ENCODE measurements at places on chromosomes 5 and 9.

DNA sequence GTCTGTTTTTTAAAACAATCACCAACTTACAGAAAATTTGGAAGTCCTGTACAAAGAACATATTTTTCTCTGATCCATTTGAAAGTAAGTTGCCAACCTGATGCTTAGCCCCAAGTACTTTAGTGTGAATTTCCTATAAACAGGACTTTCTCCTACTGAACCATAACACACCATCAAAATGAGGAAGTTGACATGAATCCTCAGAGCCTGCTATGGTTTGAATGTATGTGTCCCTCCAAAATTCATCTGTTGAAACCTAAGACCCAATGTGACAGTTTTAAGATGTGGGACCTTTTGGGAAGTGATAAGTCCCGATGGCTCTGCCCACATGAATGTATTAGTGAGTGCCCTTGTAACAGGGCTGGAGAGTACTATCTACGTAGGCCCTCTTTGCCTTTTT lies 6.4 kb upstream of the ACOT12 start:
- no peak for DNase-seq

GRCh38 chr5:21398511-21398910 lies 1410.5 kb upstream of the CDH18 start:
- DNase-seq: no peak

DNA sequence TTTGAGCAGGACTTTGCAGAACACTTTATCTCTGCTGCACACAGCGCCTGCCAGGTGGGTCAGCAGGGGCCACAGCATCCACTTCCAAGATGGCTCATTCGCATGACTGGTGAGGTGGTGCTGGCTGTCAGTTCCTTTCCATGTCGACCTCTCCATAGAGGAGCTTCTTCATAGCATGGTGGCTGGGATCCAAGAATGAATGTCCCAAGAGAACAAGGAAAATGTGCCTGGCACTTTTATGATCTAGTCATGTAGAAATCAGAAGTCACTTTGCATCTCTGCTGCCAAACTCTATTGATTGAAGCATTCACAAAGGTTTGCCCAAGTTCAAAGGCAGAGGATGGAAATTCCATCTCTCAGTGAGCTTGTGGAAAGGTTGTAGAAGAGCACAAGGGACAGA lies 85.0 kb downstream of the GALNT10 start:
- no peak for DNase-seq

GRCh38 chr5:157283434-157283833 lies 17.5 kb downstream of the CYFIP2 start:
- no peak for DNase-seq

DNA sequence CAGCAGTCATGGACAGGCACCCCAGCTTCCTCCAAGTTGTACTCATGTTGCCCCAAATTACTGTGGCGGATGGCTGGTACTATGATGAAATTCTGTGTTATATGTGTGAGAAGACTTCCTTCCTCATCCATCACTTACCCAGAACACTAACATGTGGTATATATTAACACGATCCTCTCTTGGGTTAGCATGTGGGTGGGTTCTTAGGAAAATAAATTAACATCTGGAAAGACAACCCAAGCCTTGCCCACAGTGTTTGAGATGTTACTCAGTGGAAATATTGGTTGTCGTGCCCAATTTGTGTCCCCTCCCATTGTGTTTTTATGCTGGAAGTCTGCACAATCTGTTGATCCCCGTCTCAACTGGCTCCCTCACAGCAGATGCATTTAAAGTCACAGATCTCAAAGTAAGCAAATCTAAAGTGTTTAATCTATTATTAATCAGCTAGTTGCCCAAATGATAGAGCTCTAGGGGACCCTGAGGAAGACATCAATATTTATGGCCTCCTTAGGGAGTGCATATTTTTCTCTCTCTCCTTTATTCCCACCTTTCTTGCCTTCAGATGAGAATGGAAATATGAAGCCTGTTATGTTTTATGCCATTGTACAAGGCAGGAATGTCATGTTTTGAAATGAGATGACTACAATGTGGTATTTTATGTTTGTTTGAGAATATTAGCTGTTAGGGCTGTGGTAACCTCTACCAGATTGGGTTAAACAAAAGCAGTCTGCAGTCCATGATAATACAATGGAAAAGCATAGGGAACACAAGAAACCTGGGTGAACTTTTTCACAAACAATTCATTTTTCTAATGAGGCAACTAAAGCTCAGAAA lies 93.9 kb downstream of the GRIA1 start:
- DNase-seq: no peak

- no peak for DNase-seq
Measured at GRCh38 chr5:9765419-9766140, 135.4 kb upstream of the TAS2R1 start.

GRCh38 chr9:26319859-26320258 lies 572.7 kb downstream of the CAAP1 start:
- DNase-seq: no peak

DNA sequence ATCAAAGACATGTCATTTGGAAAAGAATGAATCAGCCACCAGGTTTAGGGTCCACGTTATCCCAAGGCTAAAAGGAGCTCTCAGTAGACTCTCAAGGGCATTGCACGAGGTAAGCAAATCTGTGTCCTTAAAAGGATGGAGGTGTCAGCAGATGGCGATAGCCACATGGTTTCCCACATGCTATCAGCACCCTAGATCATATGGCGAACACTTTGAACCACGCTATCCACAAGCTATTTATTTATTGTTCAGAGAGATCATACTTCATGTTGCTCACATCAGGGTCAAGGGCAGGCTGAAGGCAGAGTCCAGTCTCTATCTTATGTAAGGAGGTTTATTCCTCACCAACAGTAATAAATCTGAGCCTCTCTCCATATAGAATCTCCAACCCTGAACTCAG lies 43.7 kb downstream of the CDH6 start:
- no peak for DNase-seq

GRCh38 chr9:127185931-127186781 lies 63.7 kb upstream of the ANGPTL2 start:
- DNase-seq: no peak

GRCh38 chr9:114054191-114054690 lies 23.9 kb downstream of the AMBP start:
- DNase-seq: no peak

DNA sequence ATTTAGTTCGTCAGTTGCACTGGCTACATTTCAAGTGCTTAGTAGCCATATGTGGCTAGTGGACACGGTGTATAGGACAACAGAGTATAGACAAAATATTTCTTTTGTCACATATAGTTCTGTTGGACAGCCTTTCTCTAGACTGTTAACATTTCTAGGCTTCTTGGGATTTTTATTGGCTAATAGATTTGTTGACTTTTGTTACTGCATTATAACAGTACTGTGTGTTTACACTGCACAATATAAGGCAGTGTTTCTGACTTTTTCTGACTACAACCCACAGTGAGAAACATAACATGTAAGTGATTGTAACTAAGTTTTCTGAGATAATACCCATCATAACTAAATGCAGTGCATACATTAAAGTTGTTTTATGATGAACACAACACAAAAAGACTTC lies 11.3 kb downstream of the FBXO38 start:
- DNase-seq: no peak

DNA sequence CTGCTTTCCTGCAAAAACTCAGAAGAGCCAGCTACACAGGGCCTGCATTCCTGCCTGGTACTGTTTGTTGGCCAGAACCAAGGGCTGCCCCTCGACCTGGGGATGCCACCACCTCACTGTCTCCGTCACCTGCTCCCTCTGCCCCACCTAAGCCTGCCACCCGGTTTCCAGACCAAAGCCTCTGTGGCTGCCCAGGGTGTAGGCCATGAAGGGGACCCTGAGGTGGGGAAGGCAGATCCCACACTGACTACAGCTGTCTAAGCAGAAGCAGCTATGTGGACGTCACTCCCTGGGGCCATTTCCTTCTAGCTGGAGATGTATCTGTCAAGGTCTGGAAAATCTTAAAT lies 35.8 kb downstream of the RASGEF1C start:
- no peak for DNase-seq

GRCh38 chr5:41337216-41337615 lies 123.9 kb upstream of the C6 start:
- DNase-seq: no peak

- DNase-seq: no peak
Measured at GRCh38 chr5:178536541-178537466, 53.4 kb downstream of the COL23A1 start.

DNA sequence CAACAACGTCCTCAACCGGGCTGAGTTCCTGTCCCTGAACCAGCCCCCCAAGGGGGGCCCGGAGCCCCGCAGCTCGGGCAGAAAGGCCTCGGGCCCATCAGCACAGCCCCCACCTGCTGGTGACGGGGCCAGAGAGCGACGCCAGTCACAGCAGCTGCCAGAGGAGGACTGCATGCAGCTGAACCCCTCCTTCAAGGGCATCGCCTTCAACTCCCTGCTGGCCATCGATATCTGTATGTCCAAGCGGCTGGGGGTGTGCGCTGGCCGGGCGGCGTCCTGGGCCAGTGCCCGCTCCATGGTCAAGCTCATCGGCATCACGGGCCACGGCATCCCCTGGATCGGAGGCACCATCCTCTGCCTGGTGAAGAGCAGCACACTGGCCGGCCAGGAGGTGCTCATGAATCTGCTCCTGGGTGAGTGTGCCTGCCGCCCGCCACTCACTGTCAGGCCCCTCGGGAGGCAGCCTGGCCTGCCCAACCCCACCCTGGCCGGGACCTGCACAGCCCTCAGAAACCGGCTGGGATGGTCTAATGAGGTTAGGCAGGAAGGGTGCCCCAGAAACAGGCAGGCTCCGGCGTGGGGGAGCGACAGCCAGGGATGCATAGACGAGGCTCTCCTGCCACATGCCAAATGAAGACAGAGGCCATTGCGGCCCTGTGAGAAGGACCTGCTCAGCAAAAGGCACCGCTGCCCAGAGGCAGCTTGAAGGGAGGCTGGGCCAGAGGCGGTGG lies 678 bp downstream of the PLPP7 start:
- no peak for DNase-seq

- peak; percentile 82 for DNase-seq
Measured at GRCh38 chr9:33721674-33722358, 73.5 kb upstream of the PRSS3 start.

DNA sequence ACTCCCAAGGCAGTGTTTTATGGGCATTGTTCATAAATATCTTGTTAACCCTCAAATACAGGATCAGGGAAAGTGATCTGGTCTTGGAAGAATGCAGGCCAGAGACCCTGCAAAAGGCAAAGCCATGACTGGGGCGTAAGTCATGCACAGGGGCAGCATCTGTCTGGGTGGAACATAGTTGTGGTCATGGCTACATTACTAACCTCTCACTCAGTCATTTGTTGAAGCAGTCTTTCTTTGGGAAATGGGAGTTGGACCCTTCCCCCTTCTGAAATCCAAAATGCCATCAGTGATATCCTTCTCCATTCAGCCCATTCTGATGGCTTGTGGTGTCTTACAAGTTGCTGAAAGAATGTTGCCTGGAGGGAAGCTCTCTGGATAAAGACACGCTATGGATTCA lies 68.1 kb downstream of the GDNF start:
- DNase-seq: peak; percentile 58

GRCh38 chr9:105405514-105406131 lies 42.2 kb upstream of the FSD1L start:
- no peak for DNase-seq

- DNase-seq: no peak
Measured at GRCh38 chr5:54996466-54996865, 11.1 kb upstream of the ESM1 start.

DNA sequence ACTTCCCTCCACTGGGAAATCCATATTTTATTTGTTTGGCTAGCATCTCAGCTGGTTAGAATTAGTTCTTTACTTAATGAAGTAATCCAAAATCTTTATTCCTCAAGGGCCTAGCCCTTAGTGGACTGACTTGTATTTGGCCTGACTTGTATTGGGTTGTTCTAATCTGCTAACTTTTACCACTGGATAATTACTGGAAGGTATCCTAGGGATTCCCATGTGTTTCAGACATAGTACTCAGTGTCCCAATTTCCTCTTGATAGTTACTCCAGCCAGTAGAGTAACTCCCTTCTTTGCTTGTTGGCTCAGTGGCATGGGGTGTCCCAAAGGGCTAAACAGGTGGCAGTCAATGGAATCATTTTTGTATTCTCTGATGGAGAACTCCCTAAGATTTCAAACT lies 156.0 kb downstream of the DCP2 start:
- no peak for DNase-seq

- DNase-seq: no peak
Measured at GRCh38 chr5:149931992-149932436, 12.6 kb downstream of the PDE6A start.

DNA sequence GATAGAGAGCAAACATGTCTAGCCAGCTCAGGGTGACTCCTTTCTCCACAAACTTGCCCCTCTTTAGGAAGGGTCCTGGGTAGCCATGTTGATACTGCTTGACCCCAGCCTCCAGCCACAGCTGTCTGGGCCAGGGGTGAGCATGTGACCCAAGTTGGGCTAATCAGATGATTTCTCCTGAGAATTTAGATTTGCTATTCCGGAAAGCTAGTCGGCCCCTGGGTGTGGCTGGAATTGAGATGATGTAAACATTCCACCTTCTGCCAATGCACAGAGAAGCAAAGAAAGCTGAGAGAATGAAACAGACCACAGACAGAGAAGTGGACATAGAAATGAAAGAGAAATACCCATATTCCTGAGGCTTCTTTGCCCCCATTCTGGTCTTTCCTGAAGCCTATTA lies 17.8 kb upstream of the B4GALT1 start:
- DNase-seq: peak; percentile 53

DNA sequence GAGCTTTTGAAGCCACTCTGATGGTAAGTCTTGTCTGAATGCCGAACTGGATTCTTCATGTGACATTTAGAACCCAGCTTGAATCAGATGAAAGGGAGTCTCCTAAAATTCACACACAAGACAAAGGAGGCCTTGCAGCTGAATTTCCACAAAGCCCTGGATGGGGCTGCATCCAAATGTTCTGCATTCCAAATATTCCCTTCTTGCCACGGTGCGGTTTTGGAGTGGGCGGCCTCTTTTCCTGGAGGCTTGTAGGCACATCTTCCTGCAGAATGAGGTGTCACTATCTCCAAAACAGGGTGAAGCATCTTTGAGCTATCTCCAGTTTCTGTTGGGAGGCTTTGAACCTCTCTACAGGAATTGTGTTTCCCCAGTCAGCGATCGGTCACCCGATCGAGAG lies 342.7 kb downstream of the ARHGEF28 start:
- DNase-seq: no peak

DNA sequence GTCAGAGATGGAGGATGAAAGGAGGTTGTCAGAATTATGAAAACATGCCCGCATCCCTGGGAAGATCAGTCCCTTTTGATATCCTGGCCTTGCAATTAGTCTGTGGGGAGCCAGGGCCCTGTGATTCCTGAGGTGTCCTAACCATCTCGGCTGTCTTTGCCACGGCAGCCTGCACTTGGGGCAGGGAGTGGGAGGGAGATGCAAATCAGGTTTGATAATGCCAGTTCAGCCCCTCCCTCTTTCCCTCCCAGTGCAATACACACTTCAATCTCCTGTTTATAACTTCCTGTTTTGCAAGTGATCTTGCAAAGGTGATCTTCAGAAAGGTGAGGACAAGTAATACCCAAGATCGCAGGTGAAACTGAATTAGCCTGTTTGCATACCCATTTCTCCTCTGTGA lies 114.0 kb upstream of the ALDH1B1 start:
- no peak for DNase-seq

DNA sequence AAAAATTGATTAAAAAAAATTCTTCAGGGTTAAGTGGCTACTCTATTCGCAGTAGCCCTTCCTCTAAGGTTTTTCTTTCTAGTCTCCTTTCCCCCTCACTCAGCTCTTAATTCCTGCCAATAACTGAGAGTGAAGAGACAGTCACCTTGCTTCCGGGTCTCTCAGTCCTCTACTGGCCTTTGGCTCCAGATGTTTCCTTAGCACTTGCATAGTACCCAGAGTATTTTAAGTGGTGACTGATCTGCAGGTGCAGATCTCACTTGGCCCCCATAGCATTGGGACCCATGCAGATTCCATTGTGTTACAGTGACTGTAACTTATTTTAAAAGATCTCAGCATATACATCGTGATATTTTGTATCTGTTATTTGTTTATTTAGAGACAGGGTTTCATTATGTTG lies 66.2 kb downstream of the GCNT1 start:
- DNase-seq: no peak

Data from RWPE1 (cell line).